ENCODE measurements at places on chromosomes 5 and 9.
A peak's percentile ranks its signal among the peaks of the same experiment; 100 is the strongest.

- no peak for DNase-seq
Observed at GRCh38 chr5:134634227-134634626, 1.6 kb upstream of the SAR1B start.

GRCh38 chr9:128892221-128892921, 10.4 kb downstream of the LRRC8A start:
- DNase-seq = peak; percentile 20

DNA sequence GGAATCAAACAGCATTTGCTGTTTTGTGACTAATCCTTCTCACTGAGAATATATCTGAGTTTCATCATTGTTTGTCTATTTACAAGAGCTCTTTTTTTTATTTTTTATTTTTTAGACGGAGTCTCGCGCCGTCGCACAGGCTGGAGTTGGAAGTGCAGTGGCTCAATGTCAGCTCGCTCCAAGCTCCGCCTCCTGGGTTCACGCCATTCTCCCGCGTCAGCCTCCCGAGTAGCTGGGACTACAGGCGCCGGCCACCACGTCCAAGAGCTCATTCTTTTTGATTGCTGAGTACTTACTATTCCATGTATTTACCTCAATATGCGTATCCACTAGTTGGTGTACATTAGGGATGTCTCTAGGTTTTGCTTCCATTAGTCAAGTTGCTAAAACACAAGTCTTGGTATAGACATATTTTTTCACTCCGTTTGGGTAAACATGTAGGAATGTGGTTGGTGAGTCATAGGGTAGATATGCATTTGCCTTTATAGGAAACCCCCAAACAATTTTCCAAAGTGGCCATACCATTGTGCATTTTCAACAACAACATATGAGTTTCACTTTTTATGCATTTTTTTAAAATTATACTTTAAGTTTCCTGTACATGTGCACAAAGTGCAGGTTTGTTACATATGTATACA, 1005.0 kb upstream of the CDH10 start:
- DNase-seq = no peak

- DNase-seq = no peak
Observed at GRCh38 chr9:91040371-91041215, 239.0 kb downstream of the SYK start.

GRCh38 chr5:36611520-36612274, 5.3 kb downstream of the SLC1A3 start:
- no peak for DNase-seq

GRCh38 chr5:78903353-78903752, 81.8 kb downstream of the ARSB start:
- DNase-seq = no peak

GRCh38 chr5:123037104-123037418, 536 bp upstream of the PPIC start:
- no peak for DNase-seq

DNA sequence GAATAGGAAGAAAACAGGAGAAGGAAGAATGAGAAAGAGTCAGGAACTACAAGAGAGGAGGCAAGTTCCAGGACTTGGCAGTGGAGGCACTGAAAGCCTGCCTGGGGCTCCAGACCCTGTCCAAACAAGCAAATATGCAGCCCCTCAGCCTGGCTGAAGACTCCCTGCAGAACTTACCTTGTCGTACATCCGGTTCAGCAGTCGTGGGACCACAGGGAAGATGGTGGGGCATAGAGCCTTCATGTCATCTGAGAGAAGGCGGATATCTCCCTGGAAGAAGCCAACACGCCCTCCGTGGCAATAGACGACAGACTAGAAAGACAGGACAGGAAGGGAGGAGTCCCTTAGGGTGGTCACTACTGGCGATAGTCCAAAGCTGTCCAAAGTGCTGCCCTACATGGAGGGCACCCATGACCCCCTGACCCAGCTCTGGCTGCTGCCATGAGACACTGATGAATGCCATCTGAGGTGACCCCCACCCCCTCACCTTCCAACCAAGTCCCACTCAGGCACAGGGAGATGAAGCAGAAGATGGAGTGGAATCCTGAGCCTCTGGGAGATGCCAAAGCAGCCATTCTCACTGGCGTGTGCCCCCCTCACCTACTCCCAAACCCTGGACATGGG, 27.7 kb upstream of the MEIKIN start:
- no peak for DNase-seq

- DNase-seq = no peak
Observed at GRCh38 chr9:6584881-6585597, 60.5 kb downstream of the GLDC start.

GRCh38 chr9:133370685-133371084, 5.2 kb downstream of the SURF4 start:
- no peak for DNase-seq

DNA sequence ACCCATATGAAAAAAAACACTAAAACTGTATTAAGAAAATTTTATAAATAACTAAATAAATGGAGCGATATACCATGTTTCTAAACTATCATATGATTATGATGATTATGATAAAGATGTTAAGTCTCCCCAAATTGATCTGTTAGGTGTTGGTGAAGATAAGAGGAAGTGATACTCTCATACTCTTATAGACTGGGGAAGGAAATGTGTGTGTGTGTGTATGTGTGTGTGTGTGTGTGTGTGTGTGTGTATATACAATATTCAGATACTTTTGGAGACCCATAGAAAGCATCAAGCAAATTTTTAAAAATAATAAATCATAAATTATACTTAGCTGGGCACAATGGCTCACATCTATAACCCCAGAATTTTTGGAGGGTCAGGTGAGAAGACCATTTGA, 62.9 kb downstream of the TMEM232 start:
- no peak for DNase-seq

DNA sequence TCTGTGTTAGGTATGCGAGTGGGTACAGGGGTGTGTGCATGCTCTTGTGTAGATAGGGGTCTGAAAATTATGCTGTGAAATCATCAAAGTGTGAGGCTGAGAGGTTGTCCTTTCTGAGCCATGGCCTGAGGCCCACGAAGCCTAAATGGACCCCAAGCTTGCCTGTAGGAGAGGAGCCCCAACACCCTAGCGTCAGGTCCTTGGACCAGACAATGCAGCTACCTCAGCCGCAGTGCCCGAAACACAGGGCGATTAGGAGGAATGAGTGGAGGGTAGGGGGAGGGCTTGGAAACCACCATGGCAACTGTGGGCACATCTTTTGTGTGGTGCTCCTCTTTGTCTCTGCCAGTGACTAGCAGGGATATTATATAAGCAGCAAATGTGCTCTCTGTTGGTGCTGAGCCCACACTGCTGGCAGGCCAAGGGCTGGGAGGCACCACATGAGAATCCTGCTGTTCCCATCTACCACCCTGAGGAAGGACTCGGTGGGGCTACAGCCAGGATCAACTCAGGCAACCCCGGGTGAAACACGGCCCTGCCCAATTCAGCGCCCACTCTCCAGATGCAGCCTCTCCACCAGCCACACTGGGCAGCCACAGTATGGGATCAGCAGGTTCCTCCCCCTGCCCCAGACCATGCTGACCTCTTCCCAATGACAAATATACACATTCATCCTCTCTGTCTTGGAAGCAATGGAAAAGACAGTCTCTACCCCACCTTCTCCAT, 84.6 kb upstream of the FSTL4 start:
- DNase-seq = no peak

- no peak for DNase-seq
Observed at GRCh38 chr5:52255308-52255707, 532.4 kb upstream of the ITGA1 start.

GRCh38 chr5:11197726-11198125, 436.7 kb upstream of the DAP start:
- no peak for DNase-seq

- DNase-seq = no peak
Observed at GRCh38 chr9:14935964-14936363, 25.7 kb upstream of the FREM1 start.

GRCh38 chr5:154475591-154476353, 2.3 kb downstream of the HAND1 start:
- no peak for DNase-seq

DNA sequence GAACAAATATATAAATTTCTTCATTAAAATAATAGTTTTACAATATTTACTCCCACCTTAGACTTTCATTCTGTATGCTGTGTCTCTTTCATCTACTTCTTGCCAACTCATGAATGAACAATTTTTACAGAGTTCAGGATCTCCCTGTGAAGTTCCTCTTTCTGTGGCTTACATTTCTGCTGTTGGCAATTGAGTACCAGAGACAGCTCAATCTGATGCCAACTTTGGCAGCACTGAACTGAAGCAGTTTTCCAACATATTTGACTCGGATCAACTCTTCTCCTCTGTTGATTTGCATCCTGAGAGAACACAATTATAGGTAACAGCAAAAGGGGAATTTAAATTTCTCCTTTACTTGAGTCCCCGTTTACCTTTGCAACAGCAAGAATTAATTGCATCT, 1262.2 kb downstream of the EFNA5 start:
- DNase-seq = no peak

DNA sequence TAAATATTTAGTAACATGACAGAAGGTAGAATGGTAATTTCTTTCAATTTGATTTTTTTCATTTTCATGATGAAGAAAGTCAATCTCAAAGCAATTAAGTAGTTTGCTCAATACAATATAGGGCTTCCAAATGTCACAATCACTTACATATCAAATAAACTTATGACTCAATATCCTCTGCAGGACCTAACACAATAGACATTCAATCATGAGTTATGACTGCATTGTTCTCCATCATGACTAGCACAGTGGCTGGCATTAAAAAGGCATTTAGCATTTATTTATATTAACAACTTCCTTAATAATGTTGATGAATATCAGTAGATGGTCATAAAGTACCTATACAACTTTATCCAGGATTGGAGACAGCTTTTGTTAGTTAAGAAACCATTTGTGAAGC, 1499.6 kb downstream of the EFNA5 start:
- no peak for DNase-seq

GRCh38 chr5:142012792-142013388, at the start of gene GNPDA1:
Gene GNPDA1 (minus strand): TSS chr5:142013027. CDS start chr5:142012035, 992 bp downstream.
- DNase-seq = peak; percentile 20

- DNase-seq = no peak
Observed at GRCh38 chr5:132487095-132487428, 3.5 kb downstream of the IRF1 start.

DNA sequence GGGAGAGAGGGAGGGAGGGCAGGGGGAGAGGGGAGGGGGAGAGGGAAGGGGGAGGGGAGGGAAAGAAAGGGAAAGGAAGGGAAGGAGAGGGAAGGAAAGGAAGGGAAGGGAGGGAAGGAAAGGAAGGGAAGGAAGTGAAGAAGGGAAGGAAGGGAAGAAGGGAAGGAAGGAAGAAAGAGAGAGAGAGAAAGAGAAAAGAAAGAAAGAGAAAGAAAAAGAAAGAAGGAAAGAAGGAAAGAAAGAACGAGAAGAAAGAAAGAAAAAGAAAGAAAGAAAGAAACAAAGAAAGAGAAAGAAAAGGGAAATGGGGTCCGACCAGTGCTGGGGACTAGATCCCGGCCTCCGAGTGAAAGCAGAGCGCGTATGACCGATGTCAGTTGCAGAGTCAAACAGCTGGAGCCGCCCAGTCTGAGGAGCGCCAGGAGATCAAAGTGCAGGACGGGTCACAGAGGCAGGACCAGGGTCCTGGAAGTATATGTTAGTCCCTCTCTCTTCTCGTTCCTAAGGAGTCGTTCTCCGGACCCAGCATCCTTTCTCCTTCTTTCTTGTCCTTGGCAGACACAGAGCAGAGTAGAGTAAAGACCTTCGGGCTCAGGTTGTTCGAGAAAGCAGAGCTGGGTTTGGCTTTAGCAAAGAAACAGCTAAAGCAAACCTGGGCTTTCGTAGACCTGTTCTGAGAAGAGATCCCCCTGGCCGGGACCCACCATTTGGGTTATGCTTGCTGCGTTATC, 305.4 kb upstream of the MSX2 start:
- DNase-seq = no peak

DNA sequence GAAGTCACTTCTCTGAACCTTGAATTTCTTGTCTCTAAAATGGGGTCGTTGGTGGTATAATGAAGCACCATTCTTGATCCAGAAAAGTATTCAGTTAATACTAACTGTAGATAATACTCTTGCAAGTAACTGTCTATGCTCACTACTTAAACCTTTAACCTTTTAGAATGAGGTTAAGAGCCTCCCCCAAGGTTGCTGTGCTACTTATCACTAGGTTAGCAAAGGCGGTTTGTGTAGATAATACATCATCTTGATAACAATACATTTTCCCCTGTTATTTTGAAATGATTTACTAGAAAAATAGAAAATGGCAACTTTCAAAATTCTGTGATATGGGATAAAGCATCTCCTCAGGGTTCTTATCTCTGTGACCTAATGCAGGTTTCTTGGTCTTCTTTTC, 12.6 kb downstream of the MAP3K1 start:
- DNase-seq = no peak

DNA sequence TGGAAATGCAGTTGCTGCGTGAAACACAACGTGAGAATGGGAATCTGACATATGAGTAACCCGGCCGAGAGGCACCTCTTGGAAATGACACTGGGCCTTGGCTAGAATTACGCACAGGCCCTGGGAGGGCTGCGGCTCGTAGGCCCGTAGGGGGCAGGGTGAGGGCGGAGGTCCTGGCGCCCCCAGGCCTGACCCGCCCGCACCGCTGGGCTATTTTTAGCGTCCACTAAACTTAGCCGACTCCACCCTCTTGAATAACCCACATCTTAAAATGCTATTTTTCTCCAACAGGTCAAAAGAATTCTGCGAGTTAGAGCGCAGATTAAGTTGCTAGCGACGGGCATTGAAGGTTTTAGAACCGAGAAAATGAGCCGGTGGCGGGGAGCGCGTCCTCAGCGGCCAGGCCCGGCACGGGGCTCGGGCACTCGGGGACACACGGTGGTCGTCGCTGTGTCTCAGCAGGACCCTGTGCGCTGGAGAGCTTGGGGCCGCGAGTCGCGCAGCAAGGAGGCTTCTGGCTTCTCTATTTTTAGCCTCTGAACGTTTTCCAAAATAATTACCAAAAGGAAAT, 168.5 kb downstream of the AUH start:
- DNase-seq = peak; percentile 93

GRCh38 chr5:177491983-177492746, 5.2 kb downstream of the PDLIM7 start:
- no peak for DNase-seq

DNA sequence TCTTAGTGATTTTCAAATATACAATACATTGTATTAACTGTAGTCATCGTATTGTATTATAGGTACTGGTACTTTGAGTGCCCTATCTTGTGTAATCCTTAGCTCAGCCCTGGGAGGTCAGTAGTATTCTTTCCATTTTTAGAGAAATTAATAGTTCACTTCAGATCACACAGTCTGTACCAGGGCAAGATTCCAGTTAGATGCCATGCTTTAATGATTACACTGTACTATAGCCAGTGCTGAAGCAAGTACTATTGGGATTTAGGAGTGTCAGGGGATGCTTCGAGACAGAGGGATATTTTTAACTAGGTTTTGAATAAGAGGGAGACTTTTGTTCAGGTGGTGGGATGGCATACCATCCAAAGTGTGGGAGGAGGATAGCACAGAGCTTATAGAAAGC, 41.0 kb upstream of the SLC27A6 start:
- no peak for DNase-seq

DNA sequence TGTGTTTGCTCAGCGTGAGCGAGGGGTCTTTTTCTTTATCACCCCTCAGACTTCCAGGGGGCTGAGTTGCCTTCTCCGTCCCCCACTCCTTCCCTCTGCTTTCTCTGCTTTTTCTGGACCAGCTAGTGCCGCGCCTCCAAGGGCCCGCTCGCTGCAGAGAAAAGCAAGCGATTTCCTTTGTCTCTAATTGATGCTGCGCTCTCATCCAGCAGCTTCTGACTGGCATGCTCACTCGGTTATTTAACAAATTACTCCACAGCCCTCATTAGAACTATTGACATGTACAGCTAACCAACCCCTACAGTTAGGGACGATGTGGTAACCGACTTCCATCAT, 288.0 kb downstream of the ELAVL2 start:
- no peak for DNase-seq

All from fibroblast of skin of left biceps (primary cell).